ENCODE measurements at places on chromosomes 4 and X. TPM values are rescaled to one million over a fixed set of nuclear protein-coding genes. Genes with fewer than 3 reads are reported as not detected.

- no peak for DNase-seq
Observed at GRCh38 chrX:153522259-153522658, 4.8 kb downstream of the ATP2B3 start.

DNA sequence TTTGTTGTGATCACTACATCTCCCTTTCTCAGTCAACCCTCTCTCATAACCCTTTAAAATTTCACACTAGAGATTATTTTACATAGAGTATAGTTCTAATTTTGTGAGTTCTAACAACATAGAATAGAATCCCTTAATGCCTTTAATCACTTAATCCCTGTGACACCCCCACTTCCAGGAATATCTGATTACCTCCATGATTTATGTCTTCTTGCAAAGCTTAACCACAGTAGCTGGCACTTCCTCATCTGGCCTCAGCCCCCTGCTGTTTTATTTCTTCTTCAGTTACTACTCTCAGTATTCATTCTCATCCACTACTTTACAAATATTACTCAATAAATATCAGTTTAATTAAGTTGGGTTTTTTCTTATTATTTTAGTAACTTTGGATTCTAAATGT, 340.9 kb downstream of the CENPC start:
- DNase-seq = no peak

Gene RADX
- 4.2 TPM for polyA plus RNA-seq

DNA sequence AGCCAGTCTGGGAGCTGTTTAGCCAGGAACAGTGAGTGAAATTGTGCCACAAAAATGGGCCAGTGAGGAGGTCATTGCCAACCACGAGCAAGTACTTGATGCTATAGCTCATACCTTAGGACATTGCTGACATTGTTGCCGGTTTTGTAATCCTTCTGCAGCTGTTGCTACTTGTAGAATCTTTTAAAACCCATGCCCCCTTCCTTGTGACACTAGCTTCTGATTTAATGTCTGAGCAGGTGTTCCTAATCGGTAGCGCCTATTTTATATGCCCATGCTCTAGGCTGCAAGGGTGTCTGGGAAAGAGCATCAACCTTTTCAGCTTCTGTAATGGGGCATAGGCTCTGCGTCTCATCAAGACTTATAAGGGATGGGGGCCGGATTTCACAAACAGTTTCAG, 2.6 kb downstream of the POLA1 start:
- DNase-seq = no peak

- peak; percentile 38 for DNase-seq
Observed at GRCh38 chrX:129981752-129982299, 609 bp upstream of the BCORL1 start.

GRCh38 chr4:176193938-176194337, 1.4 kb downstream of the SPATA4 start:
- no peak for DNase-seq

DNA sequence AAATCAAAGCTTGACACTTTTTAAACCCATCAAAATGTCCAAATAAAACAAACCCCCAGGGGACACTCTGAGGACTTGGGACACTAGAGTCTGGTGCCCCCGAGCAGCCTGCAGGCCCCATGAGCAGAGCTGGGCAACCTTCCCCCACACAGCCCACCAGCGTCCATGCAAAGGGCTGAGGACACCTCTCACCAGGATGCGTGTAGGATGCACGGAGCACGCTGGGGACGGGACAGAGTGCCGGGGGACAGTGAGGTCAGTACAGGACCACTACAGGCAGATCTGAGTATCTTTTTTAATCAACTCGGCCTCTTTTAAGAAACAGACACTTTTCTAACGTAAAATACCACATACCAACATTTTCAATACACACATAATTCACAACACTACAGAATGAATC, 6.9 kb downstream of the GAK start:
- DNase-seq = peak; percentile 9

Gene SPANXC
- polyA plus RNA-seq = not detected

Gene WNK3
- polyA plus RNA-seq = 1.8 TPM

GRCh38 chrX:103475381-103475780, 43.9 kb downstream of the RAB40A start:
- DNase-seq = no peak

- DNase-seq = no peak
Observed at GRCh38 chrX:151680805-151681204, 14.5 kb upstream of the PRRG3 start.

- DNase-seq = no peak
Observed at GRCh38 chr4:5851637-5852301, 41.1 kb downstream of the CRMP1 start.

GRCh38 chrX:10404436-10404835, 215.9 kb downstream of the MID1 start:
- no peak for DNase-seq

Gene GPR50
- polyA plus RNA-seq = not detected

Gene YIPF7
- 0.28 TPM for polyA plus RNA-seq

GRCh38 chr4:15410750-15411149, 17.1 kb upstream of the C1QTNF7 start:
- DNase-seq = no peak

GRCh38 chr4:153634738-153635353, 49.2 kb upstream of the TLR2 start:
- DNase-seq = no peak

- DNase-seq = no peak
Observed at GRCh38 chr4:85823295-85823694, 348.3 kb downstream of the ARHGAP24 start.

Data from ovary (tissue), 10 donors.